ENCODE measurements at places on chromosomes 13 and 19.

- DNase-seq = no peak
Measured at GRCh38 chr13:75334634-75335447, 147.1 kb downstream of the TBC1D4 start.

GRCh38 chr13:112341446-112341845, 34.7 kb upstream of the SPACA7 start:
- no peak for DNase-seq

- DNase-seq = no peak
Measured at GRCh38 chr13:19345916-19346422, 164.3 kb upstream of the TUBA3C start.

- DNase-seq = no peak
Measured at GRCh38 chr13:59012731-59013130, 1151.0 kb downstream of the DIAPH3 start.

DNA sequence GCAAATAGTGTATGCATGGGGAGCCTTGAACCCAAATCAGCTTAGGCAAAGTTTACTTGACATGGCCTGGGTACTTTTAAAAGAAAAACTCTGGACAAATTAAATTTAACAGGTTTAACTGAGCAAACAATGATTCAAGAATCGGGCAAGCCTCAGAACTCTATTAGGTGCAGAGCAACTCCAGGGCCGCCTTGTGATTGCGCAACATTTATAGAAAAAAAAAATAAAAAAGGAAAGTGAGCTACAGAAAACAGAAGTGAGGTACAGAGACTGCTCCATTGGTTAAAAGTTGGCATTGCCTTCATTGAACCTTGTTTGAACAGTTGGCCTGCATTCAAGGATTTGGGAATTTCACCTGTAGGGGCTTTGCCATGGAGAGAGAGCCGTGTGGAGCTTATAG, 421.0 kb upstream of the TSHZ3 start:
- DNase-seq = no peak

DNA sequence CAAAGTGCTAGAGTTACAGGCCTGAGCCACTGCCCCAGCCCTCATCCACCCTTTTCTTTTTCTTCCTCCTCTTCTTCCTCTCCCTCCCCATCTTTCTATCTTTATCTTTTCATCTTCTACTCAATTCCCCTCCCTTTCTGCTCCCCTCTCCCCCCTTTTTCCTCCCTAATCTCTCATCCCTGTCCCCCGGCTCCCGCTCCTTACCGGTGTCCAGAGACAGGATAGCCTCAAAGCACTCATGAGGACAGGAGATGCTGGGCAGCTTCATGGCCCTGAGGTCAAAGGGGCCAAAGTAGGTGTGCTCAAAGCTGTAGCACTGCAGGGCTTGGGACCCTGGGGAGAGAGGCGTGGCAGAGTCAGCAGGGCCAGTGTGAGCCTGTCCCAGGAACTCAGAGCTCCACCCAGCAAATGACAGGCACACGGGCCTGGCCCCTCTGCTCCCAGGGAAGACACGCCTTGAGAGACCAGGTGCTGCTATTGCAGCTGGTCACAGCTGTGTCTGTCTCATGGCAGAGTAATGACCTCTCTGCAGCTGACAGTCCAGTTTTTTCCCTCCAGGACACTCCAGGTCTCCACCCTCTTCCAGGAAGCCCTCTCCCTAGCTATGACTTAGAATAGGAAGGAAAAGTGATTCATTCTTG, 2.6 kb downstream of the LYPD5 start:
- DNase-seq = no peak

DNA sequence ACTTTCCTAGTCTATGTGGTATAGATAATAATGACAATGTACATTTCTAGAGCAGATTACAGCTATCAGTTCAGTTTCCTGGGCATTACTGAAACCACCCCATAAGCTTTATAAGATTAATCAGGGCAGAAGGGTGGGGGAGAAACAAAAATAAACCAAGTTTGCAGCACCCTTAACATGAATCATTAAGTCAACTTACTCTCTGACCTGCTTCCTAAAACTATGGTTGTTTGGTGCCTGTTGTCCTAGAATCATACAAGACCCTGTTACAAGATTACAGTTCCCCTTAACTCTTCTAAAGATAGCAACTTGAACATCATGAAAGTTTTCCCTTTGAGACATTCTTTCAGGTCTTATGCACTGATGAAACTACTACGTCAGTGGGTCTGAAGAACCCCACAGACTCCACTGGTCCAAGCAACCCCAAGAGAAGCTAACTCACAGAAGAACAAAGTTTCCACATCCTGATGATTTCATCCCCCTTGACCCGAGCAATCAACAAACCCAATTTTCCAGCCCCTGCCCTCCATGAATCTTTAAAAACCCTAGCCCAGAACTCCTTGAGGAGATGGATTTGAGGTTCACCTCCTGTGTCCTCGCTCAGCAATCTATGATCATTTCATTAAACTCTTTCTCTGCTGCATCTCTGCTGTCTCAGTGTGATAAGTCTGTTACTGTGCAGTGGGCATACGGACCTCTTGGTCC, 336.5 kb downstream of the FOXO1 start:
- no peak for DNase-seq

- DNase-seq = no peak
Measured at GRCh38 chr19:55070466-55071128, 5.1 kb upstream of the EPS8L1 start.

- DNase-seq = no peak
Measured at GRCh38 chr13:95382411-95382810, 81.2 kb upstream of the ABCC4 start.

- DNase-seq = no peak
Measured at GRCh38 chr13:42076309-42076713, 27.9 kb downstream of the DGKH start.

GRCh38 chr13:28490061-28490460, 4.9 kb downstream of the FLT1 start:
- no peak for DNase-seq

- DNase-seq = no peak
Measured at GRCh38 chr19:32682317-32682716, 6.7 kb downstream of the RGS9BP start.

DNA sequence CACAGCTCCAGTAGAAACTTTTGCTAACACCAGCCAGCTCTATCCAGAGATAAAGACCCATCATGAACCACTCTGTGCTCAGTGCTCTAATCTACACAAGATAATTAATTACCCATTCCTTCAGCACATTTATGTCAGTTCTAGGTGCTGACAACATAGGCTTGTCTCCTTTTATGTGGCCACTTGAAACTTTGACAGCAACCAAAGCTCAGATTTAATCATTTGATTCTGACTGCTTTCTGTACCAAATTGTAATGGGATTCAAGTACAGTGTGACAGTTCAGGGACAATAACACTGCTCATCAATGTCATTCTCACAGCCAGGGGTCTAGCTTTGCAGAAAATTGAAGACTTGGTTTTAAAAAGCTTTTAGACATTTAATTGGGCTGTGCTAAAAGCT, 266.6 kb downstream of the KCTD12 start:
- no peak for DNase-seq

GRCh38 chr19:903266-903797, 9.7 kb downstream of the R3HDM4 start:
- no peak for DNase-seq

GRCh38 chr19:12885749-12886650, 1.0 kb downstream of the KLF1 start:
- DNase-seq = no peak

- DNase-seq = peak; percentile 21
Measured at GRCh38 chr19:33796164-33796875, at the start of gene KCTD15. Gene KCTD15 (plus strand): TSS chr19:33796870. CDS start chr19:33800455, 3,585 bp downstream.

DNA sequence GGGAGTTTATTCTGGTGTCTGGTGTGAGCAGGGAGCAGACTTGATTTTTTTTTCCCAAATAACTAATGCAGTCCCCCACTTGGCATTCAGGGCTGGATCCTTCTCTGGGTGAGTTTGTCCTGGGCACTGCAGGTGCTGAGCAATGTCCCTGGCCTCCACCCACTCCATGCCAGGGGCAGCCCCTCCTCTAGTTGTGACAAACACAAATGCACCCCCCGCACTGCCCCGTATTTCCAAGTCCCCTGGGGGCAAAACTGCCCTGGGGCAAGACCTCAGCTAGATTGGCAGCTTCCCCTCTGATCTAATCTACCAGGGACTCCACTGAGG, 6.4 kb downstream of the MOB3A start:
- DNase-seq = no peak

- no peak for DNase-seq
Measured at GRCh38 chr13:77502104-77502720, 33.3 kb upstream of the SCEL start.

DNA sequence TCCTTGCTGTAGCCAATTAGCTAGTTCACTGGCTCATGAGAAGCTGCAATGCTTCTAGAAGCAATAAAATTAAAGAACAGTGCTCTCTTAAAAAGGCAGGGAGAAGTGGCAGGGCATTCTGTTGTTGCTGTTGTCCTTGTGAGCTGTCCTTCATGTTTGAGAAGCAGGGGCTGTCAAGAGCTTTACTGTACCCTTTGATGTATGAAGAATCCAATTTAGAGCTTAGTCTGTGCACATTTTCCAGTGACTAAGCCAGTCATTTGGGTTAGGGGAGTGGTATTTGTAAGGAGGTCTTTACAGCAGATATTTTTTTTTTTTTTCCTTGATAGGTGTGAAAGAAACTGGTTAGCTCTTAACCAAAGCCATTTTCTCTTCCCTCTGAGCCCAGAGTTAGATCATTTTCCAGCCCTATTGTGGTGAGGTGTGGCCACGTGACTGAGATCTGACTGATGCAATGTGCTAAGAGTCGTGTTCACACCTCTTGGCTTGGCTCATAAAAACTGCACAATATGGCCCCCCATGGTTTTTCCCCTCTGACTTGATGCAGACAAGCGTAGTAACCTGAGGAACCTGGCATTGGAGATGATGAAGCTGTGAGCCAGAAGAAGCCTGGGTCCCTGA, 309.6 kb upstream of the TMTC4 start:
- no peak for DNase-seq
